Stimulated activated CD4-positive, alpha-beta T cell treated with anti-CD3 and anti-CD28 coated beads, TNF-alpha, amount 100 ng/mL, for 4 hours (primary cell): ENCODE measurements at places on chromosomes 2 and 18.

DNA sequence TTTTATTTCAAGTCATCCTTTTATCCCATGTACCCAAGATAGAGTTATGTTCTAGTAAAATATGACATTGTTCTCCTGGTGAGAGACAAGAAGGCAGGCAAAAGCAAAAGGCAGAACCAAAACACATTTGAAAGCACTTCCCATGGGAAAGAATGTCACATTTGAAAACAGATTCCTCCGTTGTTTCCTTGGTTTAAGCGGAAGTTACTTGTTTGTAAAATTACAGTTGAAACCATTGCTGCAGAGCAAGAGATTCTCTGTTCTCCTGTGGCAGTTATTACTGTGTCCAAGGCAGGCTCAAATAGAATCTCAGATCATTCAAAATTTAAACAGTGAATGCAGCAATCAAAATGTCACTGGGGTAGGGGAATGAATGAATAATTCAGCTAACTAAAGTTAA, 149.6 kb downstream of the MTCL1 start:
- DNase-seq: no peak

DNA sequence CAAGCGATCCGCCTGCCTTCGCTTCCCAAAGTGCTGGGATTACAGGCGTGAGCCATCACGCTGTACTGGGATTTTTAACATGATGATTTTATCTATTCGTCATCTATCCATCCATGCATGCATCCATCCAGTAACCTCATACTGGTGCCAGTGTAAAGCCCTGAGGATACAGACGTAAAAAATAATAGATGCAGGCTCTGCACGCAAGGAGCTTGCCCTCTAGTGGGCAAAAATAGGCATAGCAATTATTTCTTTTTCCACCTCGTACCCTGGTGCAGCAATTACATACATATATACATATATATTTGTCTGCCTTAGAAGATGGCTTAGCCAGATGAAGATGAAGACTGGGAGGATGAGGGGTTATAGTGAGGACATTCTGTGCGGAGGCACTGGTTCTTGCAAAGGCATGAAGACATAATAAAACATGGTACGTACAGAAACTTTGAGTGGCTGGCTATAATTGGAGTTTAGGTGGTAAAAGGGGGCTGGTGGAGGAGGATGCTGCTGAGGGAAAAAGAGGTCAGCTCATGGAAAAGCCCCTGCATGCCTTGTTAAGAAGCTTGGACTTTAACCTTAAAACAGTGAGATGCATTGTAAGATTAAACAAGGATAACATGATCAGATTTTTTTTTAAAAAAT, 19.6 kb upstream of the RPIA start:
- DNase-seq: no peak

DNA sequence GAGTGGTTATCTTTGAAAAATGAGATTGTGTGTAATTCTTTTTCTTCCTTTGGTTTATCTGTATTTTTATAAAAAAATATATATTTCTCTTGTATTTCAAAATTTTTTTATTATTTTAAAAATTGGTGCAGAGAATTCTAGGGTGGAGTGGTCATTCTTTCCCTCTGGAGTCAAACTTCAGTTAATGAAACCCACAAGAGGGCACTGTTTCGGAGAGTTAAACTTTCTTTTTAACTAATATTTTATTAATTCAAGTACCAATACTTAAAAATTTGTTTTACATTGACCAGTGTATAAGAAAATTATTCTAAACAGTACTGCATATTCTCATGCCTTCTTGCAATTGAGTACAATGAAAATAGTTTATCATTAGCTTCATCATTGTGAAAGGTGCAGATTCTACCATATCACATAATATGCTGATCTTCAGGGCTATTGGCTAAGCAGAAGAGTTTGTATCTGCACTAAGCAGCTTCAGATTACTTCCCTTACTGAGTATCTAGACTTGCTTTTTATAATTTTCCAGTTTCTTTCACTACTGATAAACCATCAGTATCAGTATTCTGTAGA, 50.1 kb downstream of the HS1BP3 start:
- no peak for DNase-seq

GRCh38 chr18:65827444-65827843, 76.6 kb downstream of the CDH7 start:
- no peak for DNase-seq

- DNase-seq: no peak
Observed at GRCh38 chr18:7459851-7460770, 107.0 kb upstream of the PTPRM start.

DNA sequence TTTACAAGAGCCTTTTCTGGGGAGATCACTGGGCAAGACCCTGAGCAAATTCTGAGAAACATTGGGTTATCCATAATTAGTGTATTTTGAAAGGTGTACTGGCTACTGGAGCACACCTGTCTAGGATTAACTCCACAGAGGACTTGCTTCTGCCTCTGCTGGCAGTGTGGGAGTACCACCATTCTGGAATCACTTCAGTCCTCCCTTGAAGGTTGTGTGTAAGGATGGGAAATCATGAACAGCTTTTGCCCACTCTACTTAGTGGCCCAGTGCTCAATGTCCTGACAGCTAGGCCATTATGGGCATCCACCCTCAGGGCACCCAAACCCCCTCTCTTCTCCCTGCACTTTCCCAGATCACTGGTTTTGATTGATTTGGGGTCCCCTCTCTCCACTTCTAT, 8.1 kb upstream of the SANBR start:
- DNase-seq: no peak

- no peak for DNase-seq
Observed at GRCh38 chr18:37654034-37654433, 88.4 kb upstream of the CELF4 start.

DNA sequence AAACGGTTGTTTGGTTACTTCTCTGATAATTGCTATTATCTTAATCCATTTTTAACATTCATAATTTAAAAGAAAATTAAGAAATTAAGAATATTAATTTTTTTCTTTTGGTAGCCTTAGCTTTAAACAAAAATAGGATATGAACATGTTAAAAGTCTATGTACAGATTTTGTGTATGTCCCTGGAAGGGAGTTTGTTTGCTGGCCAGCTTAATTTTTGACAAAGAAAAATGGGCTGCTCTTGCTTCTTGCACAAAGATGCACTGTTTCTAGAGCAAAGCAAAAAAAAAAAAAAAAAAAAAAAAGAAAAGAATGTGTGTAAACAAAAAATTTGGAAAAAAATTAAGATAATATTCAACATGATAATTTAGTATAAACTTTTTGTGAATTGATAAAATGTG, 1.3 kb downstream of the RFTN2 start:
- DNase-seq: no peak

DNA sequence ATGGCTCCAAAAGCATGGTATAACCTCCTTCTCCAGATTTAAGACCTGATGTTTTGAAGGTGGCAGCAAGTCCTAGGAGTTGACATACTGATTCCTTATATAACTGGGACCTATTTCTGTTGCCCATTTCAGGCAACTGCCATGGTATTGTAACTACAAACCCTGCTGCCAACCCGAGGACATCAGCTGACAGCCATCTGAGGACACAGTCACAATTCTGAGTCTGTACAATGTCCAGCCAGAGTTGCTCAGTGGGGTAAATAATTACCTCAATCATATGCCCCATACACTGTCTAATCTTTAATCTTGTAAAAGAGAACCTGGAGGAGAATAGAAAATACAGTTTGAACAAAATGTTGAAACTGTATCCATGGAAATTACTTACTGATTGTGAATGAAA, 8.7 kb upstream of the GAREM2 start:
- DNase-seq: no peak

DNA sequence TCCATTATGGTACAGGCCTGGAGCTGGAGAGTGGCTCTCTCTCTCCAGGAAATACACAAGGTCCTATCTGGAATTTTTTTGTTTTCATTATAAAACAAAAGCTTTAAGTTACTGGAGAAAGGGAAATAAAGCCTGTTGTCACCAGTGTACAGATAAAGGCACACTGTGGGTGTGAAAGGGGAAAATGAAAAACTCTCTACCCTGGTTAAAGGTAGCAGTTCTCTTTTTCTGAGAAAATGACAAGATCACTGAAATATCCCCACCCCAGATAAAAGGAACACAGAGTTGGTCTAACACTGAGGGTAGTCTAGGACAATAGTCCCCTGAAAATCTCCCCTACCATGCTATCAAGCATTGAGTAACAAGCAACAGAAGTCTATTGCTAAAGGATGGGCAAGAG, 438.7 kb downstream of the MBD2 start:
- DNase-seq: no peak

GRCh38 chr2:237228281-237228625, 142.6 kb downstream of the COPS8 start:
- no peak for DNase-seq

DNA sequence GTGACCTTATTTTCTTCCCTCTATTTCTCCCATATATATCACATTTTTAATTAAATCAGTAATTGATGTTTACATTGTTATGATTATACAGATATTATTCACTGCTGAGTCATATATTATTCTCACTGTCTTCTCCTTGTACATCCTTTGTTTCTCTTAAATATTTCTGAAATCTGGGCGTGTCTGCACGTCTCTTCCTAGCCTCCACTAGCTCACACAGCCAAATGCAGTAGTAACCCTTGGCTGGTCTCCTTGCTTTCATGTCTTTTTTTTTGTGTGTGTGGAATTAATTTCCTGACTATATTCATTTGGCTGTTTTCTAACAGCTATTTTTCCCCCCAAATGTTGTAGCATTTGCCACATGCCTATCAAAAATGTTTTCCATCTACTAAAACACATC, 15.8 kb downstream of the CCNYL1 start:
- no peak for DNase-seq

DNA sequence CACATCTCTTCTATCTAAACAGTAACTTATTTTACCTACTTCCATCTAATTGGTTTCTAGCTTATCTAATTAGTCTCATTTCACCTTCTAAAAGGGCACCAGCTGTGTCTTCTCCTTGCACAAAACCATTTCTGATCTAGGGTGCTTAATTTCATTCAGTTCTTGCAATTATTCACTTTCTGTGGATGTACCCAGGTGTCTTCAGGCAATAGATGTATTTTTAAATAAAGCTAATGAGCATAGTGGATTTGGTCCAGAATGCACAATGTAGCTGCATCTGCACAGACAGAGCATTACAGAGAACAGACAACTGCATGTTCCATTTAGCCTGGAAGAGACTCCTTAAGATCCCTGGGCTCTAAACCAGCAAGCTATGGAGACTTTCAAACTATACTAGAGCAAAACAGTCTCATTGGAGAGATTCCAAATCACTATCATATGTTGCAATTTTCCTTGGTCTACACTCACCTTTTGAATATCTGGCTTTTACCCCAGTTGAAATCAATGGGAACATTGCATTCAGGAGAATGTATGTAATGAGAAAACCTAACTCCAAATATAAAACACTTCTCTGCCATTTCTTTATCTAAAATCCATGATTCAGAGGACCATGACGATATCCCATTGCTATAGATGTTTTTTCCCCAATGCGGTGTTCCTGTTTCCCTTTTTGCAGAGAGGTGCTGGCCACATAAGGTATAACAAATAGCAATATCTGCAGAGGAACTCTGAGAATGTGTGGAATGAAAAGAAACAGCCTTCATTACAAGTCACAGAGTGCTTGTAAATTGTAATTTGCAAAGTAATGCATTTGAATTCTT, 3.5 kb upstream of the RFX8 start:
- DNase-seq: no peak

GRCh38 chr2:25473131-25473530, 131.4 kb upstream of the DNMT3A start:
- DNase-seq: no peak

DNA sequence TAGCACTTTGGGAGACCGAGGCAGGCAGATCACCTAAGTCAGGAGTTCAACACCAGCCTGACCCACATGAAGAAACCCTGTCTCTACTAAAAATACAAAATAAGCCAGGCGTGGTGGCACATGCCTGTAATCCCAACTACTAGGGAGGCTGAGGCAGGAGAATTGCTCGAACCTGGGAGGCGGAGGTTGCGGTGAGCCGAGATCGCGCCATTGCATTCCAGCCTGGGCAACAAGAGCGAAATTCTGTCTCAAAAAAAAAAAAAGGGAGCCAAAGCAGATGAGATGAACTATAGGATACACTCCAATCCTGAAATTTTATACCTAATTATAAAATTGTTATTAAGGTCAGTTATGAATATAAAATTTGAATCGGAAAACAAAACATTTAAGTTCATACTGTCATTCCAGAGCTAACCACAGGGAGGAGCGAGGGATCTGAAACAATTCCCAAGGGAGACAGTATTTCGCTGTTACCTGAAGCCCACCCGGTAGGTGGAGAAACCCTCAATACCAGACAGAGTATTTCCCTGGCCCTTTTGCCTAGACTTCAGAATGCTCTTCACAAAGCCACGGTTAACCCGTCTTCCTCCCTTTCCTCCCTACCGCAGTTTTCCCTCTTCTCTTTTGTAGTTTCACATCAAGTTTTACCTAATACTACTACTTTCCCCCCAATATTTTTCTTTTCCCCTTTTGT, 1.4 kb downstream of the PPM1G start:
- DNase-seq: no peak

DNA sequence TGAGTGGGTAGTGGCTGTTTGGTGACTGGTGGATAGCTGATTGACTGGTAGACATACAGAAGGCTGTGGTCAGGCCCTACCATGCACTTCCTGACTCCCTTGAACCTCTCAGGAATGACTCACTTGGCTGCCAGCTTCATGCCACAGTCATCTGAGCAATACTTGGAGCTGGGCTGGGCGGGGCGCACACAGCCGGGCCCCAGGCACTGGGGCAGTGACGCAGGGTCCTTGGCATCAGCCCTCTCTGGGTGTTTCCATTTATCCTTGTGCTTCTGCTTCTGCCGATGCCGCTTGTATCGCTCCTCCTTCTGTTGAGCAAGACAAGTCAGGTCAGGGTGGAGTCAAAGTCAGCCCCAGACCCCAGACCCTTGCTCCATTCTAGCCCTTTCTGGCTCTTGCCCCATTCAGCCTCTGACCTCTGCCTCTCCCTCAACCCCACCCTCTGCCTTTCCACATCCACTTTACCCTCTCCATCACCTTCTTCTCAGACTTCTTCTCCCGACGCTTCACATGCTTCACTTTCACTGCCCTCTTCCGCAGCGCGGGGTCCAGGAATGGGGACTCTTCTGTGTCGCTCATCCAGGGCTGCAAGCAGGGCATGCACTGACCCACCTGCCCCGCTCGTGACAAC, 3.0 kb upstream of the MBD1 start:
- DNase-seq: no peak

- DNase-seq: no peak
Observed at GRCh38 chr2:17813010-17813741, 3.1 kb upstream of the MSGN1 start.

- DNase-seq: no peak
Observed at GRCh38 chr2:120291401-120292311, 39.0 kb downstream of the RALB start.

- no peak for DNase-seq
Observed at GRCh38 chr2:160091381-160091780, 29.0 kb upstream of the PLA2R1 start.

DNA sequence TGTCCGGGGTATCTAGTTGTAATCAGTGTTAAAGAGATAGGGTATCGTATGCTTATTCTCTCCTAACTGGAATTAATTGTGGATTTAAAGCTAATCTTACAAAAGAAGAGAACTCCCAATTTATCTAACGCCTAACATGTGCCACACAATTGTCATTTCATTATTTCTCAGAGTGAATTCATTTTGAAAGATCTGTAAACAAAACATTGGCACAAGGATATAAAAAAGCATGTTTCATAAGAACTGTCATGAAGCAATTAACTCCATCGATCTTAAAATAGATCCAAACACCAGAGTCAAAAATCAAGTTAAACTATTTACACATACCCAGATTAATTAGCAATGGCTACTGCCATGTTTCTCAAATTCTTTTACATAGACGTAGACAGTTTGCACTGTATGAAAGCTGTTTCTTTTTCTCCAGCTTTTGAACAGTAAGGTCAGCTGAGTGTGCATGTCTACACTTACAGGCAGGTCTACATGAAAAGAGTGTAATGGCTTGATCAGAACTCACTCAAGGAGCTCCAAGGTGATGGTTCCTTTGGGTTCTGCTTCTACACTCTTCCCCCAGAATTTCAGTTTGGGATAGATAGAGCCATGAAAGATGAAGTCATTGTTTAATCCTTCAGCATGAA, 38.8 kb downstream of the CABYR start:
- DNase-seq: no peak
